ENCODE measurements at places on chromosomes 11 and 22.

- no peak for DNase-seq
Observed at GRCh38 chr11:5631969-5632635, 7.3 kb downstream of the TRIM34 start.

GRCh38 chr11:131766637-131767036 is 396.2 kb downstream of the NTM start:
- no peak for DNase-seq

DNA sequence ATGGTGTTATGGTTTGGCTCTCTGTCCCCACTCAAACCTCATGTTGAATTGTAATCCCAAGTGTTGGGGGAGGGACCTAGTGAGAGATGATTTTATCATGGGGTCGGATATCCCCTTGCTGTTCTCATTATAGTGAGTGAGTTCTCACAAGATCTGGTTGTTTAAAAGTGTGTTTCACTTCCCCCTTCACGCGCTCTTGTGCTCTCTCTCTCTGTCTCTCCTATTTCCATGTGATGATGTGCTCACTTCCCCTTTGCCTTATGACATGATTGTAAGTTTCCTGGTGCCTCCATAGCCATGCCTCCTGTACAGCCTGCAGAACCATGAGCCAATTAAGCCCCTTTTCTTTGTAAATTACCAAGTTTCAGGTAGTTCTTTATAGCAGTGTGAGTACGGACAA is 765.1 kb downstream of the KCNA4 start:
- no peak for DNase-seq

DNA sequence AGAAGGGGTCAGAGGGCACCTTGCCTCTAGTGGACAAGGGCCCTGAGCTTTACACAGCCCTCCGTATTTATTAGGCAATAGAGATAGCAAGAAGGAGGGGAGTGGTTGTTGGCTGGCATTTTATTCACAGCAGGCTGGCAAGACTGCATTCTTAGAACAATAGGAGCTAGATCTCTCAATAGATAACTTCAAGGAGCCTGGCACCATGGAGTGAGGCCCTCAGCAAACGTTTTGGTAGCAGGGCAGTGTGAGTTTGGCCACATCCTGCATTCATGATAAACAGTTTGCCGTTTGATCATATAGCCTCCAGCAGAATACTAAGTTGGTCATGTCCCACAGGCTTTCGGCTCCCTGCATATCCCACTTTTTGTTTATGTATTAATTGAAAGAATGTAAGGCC is 31.6 kb downstream of the OR10A6 start:
- no peak for DNase-seq
